Spleen (tissue), 13 donors: ENCODE measurements at places on chromosomes 1 and 21.

GRCh38 chr1:200922406-200922805, 27.7 kb downstream of the INAVA start:
- peak; percentile 32 for DNase-seq

DNA sequence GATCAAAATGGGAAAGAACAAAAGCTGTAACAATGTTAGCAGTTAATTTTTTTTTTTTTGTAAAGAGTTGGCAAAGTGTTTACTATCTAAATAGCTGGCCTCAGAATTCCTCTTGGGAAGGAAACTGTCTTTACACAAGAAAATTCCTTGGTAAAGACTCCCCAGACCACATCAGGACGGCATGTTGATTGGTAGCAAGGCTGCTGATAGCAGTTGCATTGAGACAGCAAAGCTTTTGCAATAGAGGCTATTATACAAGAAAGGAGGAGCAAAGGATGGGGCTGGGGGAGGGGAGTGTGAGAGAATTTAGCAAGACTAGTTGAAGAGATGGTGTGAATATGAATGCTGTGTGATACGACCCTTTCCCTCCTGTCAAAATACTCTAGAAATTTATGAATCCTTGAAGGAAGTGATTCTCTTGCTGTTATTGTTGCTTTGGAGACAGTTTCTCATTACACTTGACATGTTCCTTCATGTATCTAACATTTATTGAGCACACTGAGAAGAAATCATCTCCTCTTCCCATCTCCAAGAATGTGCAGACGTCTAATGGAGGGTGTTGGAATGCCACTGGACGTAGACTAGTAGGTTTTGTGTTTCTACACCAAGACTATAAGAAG, 355.6 kb downstream of the SIPA1L2 start:
- DNase-seq: no peak

DNA sequence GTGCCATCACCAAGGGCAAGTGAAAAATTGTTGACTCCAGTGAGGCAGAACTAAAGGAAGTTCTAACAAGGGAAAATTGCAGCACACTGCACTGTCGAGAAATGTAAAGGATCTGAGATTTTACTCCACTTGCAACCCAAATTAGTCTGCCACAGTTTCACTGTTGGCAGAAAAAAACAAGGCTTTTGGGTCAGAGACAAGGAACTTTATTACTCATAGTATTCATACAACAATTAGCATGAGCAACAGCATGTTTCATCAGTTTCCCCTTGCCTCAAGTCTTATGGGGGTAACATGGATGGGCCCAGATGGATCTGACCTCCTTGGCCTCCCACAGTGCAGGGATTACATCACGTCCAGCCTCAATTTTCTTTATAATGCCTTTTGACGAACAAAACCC, 125.3 kb downstream of the LTN1 start:
- no peak for DNase-seq

GRCh38 chr1:155648207-155649147, 38.5 kb downstream of the MSTO1 start:
- DNase-seq: no peak

GRCh38 chr1:178688244-178688643, 36.8 kb upstream of the RALGPS2 start:
- DNase-seq: no peak

DNA sequence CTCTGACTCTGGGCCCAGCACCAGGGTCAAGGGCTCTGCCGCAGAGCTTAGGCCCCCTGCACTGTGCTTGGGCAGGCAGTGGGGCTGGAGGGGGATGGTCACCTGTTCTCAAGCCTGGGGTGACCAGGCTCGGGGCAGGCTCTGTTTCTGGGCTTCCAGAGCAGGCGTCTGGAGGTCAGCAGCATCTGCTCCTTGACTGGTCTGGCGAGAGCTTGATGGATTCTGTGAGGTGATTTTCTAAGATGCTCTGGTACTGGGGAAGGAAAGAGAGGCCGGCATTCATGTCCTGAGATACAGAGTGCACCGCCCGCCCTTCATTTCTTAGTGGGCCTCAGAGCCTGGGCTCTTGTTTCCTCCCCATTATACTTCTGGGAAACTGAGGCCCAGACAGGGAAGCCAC, 24.5 kb downstream of the RAB7B start:
- no peak for DNase-seq

- DNase-seq: no peak
Measured at GRCh38 chr1:208179263-208179816, 64.8 kb downstream of the PLXNA2 start.

DNA sequence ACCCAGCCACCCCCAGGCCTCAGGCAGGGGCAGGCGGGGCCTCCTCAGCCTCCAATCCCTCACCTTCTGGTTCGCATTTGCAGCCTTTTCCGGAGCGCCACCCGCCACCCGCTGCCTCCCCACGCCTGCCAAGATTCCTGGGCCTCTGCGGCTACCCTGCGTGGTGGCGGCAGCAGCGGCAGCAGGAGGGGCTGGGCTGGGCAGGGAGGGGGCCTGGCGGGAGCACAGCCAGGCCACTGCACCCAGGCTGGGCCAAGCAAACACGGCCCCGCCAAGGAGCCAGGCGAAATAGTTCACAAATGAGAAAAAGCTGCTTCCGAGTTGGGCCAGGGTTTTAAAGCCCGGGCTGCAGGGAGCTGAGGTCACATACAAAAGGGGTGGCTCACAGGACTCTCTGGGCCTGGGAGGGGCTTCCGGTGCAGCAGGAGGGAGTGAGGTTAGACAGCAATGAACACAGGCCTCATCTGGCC, 9.8 kb downstream of the COL8A2 start:
- DNase-seq: no peak

GRCh38 chr1:6059866-6060265, 14.2 kb downstream of the KCNAB2 start:
- DNase-seq: no peak

DNA sequence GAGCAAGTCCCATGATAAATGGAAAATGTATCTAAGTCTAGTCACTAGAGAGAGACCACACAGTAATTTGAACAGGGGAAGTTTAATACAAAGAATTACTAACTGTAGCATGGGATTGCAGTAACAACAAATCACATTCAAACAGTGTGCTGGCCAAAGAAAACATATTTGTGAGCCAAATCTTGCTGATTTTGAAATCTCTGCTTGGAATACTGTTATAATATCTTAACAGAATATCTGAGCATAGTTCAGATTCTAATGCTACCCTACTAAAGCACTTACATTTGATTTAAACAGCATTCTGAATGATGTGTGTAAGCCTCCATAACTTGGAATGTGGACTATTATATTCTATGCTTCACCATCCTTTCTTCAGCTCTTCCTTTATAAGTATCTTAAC, 270.0 kb upstream of the BRINP3 start:
- no peak for DNase-seq

- DNase-seq: no peak
Measured at GRCh38 chr1:168298446-168298845, 17.8 kb downstream of the TBX19 start.

DNA sequence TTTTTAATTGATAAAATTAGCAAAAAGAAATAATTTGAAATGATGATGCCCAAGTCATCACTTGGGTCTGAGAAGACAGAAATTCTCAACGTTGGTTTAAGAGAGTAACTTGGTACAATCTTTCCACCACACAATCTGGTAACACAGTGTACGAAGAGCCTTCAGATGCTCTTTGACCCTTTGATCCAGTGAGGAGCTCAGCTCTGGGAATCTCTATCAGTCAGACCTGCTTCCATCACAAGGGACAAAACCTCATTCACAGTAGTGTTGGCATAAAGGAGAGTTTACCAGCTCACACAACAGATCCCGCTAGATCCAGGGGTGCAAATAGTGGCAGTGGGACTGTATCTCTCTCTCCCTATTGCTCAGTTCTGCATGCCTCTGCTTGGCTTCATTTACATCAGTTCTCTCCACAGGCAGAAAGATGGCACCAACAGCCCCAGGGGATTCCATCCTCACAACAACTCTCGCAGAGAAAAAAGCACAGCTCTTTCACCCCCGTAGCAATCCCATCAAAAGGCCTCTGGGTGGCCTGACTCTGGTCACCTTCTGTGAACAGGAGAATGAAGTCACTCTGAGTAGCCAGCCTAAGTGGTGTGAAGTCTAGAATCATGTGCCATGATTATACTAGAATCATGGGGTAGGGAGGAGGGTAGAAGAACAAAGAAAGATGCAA, 119.7 kb downstream of the ZNF281 start:
- DNase-seq: no peak

GRCh38 chr1:209926045-209926444, 12.0 kb upstream of the SYT14 start:
- no peak for DNase-seq

- no peak for DNase-seq
Measured at GRCh38 chr1:43705334-43705733, 2.0 kb upstream of the ST3GAL3 start.

- DNase-seq: no peak
Measured at GRCh38 chr1:172344444-172344843, 76.0 kb upstream of the C1orf105 start.

GRCh38 chr1:150683914-150684313, 13.0 kb downstream of the GOLPH3L start:
- no peak for DNase-seq

DNA sequence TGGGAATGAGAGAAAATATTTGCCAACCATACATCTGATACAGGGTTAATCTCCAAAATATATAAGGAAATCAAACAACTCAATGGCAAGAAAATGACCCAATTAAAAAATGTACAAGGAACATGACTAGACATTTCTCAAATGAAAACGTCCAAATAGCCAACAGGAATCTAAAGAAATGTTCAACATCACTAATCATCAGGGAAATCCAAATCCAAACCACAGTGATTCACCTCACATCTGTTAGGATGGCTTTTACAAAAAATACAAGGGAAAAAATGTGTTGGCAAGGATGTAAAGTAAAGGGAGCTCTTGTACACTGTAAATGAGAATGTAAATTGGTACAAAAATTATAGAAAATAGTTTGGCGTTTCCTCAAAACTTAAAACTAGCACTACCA, 54.7 kb upstream of the ZRANB2 start:
- DNase-seq: no peak

- no peak for DNase-seq
Measured at GRCh38 chr1:19786988-19787423, 12.7 kb downstream of the TMCO4 start.
